ENCODE measurements at places on chromosomes 13 and 19.
A peak's percentile ranks its signal among the peaks of the same experiment; 100 is the strongest.

- DNase-seq: no peak
Measured at GRCh38 chr13:80858131-80858530, 517.2 kb upstream of the SPRY2 start.

DNA sequence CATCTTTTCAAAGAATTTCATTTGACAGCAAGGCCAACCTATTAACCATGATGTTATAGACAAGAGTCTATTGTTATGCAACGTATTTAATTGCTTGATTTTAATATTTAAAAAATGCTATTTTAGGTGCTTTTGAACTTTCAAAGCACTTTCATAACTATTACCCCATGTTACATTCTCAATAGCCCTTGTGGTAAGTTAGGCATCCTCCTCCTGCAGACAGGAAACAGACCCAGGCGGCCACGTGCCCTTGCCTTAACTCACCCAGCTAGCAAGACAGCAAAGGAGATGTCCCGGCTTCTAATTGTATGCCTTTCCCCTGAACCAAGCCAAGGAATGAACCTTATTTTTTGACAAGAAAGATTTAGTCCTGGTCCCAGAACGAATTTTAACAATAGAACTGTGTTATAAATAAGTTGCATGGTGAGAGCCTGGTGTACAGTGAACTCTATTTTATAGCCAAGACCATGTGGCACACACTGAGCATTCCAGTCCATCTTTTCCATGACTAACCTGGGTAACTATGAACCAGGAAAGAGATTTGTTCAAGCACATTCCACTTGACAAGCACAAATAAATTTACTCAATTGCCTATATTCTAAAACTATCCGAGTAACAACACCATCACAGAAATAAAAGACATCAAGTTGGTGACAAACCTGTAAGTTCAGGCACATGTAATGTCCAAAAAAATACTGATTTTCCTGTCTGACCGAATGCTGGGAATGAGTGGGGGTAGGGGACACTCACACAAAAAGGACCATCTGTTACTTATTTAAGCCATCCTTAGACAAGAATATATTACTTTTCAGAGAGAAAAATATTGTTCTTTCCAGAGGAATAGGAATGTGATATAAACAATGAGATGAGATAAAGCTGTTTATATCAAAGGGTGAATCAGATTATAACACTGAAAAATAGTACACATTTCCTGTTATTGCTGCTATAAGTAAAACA is 163.0 kb downstream of the EFNB2 start:
- DNase-seq: no peak

GRCh38 chr13:61204025-61204424 is 211.6 kb downstream of the PCDH20 start:
- DNase-seq: no peak

DNA sequence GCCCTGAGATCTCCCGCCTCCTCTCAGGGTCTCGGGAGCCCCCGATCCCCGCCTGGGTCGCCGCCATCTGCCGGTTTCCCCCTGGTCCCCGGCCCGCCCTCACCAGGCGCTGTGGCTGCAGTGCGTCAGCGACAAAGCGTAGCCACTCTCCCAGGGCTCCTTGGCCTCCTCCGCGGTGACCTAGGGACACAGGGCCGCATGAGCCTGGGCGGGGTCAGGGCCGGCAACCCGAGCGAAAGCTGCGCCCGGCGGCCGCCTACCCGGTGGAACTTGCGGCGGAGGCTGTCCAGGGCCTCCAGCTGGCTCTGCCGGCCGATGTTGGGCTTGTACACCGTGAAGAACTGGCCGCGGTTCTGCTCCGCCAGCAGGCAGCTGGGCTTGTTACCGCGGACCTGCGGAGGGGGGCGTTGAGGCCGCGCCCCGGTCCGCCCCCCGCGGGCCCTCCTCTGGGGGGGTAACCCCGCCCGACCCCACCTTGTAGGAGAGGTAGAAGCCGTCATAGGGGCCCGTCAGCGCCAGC is 5.3 kb downstream of the GPX4 start:
- no peak for DNase-seq

GRCh38 chr19:19040417-19040816 is 7.0 kb downstream of the ARMC6 start:
- no peak for DNase-seq

DNA sequence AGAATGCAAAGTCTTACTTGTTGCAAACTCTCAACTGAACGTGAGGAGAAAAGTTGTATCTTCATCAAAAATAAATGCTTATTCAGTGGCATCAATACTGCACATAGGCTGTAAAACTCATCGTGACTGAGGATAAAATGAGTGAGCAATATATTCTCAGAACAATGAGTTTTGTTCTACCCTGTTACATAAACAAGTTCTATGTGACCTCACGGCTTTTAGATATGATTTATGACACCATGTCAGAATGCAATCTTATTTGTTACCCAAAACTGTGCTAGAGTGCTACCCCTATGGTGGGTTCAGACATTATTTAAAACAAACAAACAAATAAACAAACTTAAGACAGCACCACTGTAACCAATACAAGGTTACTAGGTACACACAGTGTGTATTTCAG is 55.4 kb downstream of the FOXO1 start:
- no peak for DNase-seq

- DNase-seq: no peak
Measured at GRCh38 chr13:30097701-30098100, 209.7 kb downstream of the KATNAL1 start.

- DNase-seq: no peak
Measured at GRCh38 chr13:98180092-98180491, 3.0 kb upstream of the RNF113B start.

GRCh38 chr13:48561466-48562235 is 28.8 kb upstream of the RCBTB2 start:
- no peak for DNase-seq

- DNase-seq: no peak
Measured at GRCh38 chr13:31764556-31764955, 25.2 kb downstream of the RXFP2 start.

DNA sequence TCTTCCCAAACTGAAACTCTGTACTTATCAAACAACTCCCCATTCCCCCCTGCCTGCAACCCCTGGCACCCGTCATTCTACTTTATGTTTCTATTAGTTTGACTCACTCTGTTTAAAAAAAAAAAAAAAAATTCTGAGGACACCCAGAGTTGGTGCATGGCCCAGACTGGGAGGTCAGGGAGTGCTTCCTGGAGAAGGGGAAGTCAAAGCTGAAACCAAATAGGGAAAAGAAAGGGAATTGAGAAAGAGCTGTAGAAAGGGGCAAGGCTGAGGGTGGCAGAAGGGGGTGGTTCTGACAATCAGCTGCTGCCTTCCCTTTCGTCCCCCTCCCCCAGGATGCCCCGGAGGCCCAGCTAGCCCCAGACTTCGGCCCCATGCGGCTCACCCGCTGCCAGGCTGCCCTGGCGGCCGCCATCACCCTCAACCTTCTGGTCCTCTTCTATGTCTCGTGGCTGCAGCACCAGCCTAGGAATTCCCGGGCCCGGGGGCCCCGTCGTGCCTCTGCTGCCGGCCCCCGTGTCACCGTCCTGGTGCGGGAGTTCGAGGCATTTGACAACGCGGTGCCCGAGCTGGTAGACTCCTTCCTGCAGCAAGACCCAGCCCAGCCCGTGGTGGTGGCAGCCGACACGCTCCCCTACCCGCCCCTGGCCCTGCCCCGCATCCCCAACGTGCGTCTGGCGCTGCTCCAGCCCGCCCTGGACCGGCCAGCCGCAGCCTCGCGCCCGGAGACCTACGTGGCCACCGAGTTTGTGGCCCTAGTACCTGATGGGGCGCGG is 9.0 kb upstream of the STRN4 start:
- DNase-seq: no peak

- no peak for DNase-seq
Measured at GRCh38 chr13:113977976-113978375, 4.1 kb upstream of the C13orf46 start.

GRCh38 chr19:7098096-7098495 is 28.6 kb downstream of the ZNF557 start:
- no peak for DNase-seq

- no peak for DNase-seq
Measured at GRCh38 chr13:111074826-111075225, 40.3 kb upstream of the ARHGEF7 start.

DNA sequence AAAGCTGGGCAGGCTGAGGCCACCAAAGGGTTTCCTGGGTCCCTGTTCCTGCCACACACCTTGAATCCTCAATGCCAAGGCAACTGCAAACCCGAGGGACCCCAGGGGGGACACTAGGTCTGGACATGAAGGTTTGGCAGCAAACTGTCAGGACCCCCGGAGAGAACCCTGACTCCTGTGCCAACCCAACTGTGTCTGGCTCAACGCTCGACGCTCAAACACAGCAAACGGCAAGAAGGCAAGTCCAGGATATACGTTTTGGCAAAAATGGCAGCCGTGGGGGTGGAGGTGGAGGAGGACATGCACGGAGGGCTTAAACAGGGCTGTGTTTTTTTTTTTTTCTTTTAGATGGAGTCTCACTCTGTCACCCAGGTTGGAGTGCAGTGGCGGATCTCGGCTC is 73.0 kb downstream of the GADD45B start:
- no peak for DNase-seq

- DNase-seq: no peak
Measured at GRCh38 chr13:72025836-72026235, 158.8 kb upstream of the DACH1 start.

- DNase-seq: no peak
Measured at GRCh38 chr19:19257137-19257536, 16.0 kb downstream of the TM6SF2 start.

- no peak for DNase-seq
Measured at GRCh38 chr13:30957258-30957943, 24.9 kb downstream of the TEX26 start.

DNA sequence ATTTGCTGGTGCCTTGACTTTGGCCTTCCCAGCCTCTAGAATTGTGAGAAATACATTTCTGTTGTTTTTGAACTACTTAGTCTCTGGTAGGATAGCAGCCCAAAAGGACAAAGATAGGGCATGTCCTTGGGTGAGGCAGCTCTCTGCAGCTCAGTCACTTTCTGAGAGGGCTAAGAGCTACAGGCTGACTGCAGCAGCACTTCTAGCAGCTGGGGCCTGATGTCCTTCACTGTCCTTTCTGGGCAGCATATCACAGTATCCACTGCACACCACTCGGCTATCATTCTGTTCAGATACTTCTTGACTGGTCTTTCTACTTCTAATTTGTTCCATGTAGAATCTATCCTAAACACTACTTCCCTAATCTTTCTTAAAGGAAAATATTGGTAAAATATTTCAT is 68.5 kb upstream of the CLDN10 start:
- DNase-seq: no peak

DNA sequence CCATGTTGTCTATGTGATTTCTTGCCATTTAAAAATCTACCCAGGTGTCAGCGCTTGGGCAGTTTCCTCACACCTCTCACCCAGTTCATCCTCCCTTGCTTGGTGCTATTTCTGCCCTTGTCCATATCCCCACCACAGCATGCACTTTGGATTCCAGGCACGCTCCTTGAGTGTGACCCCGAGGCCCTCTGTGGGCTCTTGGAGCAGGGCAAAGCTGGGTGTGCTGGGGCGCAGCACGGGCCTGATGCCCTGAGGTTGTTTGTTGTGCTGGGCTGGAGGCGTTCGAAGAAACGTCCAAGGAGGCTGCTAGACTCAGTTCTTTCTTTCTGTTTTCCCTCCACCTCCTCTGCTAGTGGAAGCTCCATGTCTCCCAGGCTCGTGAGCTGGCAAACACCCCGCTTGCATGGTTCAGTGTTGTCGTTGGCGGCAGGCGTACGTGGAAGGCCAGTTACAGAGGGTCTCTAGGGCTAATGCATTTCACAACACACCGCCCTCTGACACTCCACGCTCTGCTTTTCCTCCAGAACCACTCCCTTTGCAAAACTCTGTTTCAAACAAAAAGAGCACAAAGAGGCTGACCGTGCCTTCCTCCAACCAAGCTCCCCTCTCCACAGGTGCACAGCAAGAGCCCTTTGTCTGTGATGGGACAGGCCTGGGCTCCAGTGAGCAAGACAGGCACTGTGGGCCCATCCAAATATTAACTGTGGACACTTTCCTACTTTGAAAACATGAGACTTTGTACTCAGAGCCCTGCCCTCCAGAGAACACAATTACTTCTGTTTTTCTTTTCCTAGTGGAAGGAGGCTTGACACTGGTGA is 117.7 kb upstream of the GJB6 start:
- no peak for DNase-seq

DNA sequence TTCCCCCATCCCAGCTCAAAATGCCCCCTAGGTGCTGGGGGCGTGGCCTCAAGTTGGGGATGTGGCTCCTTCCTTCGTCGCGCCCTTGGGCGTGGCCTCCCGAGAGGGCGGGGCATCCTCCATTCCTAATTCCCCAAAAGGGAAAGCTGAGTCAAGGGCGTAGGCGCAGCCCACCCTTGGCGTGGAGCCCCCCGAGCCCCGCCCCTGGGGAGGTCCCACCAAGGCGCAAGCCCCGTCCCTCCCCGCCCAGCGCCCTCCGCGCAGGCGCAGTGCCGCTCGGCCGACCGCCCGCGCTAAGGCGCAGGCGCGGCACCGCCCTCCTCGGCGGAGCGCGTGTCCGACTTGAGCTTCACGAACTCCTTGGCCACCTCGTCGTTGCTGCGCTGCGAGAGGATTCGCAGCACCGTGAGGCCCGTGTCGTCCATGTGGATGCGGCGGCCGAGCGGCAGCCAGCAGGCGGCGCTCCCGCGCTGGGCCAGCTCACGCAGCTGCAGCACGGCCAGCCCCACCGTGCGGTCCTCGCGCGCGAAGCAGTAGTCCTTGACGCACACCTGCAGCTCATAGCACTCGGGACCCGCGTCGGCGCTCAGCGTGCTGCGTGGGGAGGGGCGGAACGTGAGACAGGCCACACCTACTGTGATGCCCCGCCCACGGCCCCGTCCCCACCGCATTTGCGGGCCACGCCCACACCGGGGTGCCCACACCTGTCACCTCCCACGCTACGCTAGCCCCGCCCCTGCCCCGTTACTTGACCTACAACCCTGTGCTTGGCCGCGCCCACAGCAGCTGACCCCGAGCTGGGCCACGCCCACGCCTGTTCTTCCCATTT is 50.5 kb downstream of the COLGALT1 start:
- DNase-seq: peak; percentile 93

- no peak for DNase-seq
Measured at GRCh38 chr19:30225676-30226463, 146.3 kb upstream of the ZNF536 start.

DNA sequence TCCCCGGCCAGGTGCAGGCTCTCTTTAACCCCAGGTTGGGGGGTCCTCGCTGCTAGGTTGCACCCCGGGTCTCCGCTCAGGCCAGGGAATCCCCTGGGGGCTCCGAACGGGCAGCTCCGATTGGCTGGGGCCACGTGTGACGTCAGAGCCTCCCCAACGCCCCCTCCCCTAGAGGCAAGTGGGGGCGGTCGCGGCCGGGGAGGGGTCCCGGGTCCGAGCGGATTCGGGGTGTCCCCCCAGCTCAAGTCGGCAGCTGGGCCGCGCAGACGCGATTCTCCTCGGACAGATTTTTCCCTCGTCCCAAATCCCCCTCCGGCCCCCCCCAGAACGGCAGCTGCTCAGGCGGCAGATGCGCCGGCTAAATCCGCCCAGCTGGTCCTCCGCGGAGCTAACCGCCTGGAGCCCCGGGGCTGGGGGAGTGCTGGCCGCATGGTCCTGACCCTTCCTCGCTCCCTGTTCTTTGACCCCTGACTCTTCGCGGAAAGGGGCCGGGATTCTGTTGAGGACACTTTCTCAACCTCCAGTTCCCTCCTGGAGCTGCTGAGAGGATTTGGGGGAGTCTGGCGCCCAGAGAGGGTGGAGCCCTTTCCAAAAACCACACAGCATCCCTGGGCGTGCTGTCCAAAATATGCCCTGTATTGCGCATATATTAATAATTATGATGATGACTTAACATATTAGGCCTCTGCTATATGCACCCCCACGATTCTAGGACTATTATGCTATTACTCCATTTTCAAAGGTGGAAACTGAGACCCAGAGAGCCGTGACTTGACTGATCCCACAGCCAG is 25.4 kb upstream of the SEMA6B start:
- no peak for DNase-seq

Measured in GM12891 (cell line).